NCI-H1105 (cell line): ENCODE measurements at places on chromosomes 7 and 10.

DNA sequence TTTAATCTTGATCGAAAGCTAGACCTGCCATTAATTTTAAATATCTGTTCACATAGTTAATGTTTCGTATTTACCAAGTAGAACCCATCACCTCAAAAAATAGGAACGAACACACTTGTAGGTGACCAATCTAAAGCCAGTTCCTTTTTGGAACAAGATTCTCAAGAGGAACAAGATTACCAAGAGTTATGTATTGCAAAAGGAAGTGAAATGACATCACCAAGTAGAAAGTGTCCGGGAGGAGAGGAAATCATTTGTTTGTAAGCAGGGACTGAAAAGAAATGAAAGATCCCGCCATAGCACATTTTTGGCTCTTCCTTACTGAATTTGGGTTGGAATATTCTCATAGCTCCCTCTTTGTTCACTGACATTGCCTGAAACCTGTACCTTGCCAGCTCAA, 1200.5 kb downstream of the SORCS1 start:
- DNase-seq: no peak

DNA sequence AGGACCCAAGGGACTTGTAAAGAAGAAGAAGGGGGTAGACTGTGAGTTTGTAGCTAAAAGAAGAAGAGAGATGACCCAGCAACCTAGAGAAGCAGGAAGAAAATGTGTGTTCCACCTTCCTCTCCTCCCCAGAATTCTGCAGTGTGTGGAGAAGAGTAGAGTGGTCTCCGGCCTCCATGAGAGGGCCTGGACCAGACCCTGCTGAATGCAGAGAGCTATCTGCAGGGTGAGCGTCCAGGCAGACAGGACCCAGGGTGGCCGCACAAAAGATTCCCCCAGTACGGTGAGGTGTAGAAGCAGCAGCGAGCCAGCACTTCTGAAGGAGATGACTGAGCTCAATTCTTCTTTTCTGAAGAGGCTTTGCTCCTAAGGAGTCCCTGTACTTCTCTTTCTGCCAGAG, 239.7 kb upstream of the ANKRD30A start:
- no peak for DNase-seq

DNA sequence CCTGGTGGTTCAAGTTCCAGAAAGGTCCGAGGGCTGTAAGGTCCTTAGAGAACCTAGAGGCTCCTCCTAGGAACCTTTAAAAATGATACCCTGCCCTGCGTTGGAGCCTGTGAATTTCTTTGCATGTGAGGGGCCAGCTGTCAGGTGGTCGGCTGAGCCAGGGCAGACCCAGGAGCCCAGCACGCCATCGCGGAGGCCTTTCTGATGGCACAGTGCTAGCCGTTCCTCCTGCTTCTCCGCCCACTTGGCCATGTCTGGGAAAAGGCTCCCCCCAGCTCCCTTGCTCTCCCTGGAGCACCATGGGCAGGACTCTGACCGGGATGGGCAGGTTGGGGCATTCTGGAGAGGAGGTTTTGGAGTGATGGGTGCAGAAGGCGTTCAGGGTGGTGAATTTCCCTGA, 7.6 kb downstream of the ZNF316 start:
- no peak for DNase-seq

DNA sequence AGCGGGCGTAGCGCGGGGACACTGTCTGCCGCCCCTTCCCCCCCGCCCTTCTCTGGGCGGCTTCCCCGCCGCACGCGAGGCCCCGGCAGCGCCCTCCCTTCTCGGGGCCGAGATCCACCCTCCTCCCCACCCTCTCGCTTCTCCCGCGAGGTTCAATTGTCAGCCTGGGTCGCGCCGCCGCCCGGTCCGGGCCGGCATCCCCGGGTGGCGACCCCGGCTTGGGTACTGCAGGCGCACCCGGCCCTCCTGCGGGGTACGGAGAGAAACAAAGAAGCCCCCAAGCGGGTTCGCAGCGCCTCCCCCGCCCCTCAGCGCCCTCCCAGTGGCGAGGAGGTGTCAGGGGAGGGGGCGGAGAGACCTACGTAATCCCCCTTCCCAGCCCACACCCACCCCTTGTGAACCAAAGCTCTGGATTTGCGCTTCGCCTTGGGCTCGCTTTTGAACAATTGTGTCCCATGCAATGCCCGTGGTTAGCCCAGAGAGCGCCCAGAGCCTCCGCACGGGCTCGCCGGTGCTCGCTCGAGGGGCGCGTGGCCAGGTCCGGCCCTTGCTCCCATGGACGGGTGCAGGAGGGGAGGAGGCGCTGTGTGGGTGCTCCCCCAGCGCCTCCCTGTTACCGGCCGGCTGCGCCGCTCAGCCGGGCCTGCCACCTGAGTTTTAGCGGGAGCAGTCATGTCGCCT, 634 bp downstream of the HECW1 start:
- peak; percentile 19 for DNase-seq

- DNase-seq: no peak
Measured at GRCh38 chr7:39637400-39637799, 14.0 kb downstream of the RALA start.

DNA sequence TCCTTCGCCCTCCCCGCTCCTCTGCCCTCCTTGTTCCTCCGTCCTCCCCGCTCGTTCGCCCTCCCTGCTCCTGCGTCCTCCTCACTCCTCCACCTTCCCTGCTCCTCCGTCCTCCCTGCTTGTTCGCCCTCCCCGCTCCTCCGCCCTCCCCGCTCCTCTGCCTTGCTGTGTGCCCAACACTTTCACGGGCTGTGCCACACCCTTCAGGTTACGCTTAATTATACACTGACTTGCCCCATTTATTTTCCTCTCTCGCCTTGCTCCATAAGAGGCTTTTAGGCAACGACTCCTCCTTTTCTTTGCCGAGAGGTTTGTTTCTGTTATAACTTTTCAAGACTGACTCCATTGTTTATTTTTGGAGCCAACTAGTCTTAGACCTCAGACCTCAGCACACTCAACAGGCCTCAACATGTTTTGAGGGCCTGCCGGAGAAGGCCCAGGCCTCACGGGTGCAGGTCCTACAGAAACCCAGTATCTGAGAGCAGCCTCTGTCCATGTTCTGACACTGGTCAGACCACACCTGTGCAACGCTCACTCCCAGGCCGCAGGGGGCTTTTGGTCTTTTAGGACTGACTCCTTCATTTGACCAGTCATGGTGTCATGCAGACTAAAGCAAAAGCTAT, 18.2 kb upstream of the PRKAG2 start:
- no peak for DNase-seq

- DNase-seq: no peak
Measured at GRCh38 chr10:42551582-42552187, 86.7 kb downstream of the ZNF33B start.

- DNase-seq: no peak
Measured at GRCh38 chr10:95988702-95989101, 54.7 kb upstream of the CCNJ start.

- DNase-seq: no peak
Measured at GRCh38 chr7:6273917-6274630, 1.6 kb upstream of the CYTH3 start.

GRCh38 chr7:74027683-74028320, at the start of gene ELN:
TSS of gene ELN (plus strand) at chr7:74028173. CDS start at chr7:74028188, 15 bp downstream.
- DNase-seq: no peak

- DNase-seq: no peak
Measured at GRCh38 chr10:61890881-61891409, 10.6 kb upstream of the ARID5B start.

DNA sequence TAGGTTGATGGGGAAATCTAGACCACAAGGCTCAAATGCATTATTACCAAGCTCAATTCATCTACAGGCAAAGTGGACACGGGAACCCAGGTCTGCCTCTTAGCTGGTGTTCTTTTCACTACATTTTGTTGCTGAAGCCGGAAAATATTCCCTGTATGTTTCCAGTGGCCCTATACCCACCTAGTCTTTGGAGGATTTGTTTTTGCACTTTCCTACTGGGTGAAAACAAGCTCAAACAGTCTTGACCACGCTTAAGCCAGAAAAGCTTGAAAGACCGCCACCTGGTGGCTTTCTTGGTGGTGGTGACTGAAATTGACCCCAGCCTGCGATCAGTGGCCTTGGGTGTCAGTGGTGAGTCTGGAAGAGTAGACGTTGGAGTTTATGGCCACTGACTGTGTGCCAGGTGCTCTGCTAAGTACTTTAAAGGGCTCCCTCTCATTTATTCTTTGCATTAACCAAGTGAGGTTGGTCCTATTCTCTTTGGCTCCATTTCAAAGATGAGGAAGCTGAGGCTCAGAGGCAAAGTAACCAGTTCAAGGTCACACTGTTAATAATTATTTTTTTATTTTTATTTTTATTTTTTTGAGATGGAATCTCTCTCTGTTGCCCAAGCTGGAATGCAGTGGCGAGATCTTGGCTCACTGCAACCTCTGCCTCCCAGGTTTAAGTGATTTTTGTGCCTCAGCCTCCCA, 11.1 kb upstream of the CRTAC1 start:
- DNase-seq: no peak

DNA sequence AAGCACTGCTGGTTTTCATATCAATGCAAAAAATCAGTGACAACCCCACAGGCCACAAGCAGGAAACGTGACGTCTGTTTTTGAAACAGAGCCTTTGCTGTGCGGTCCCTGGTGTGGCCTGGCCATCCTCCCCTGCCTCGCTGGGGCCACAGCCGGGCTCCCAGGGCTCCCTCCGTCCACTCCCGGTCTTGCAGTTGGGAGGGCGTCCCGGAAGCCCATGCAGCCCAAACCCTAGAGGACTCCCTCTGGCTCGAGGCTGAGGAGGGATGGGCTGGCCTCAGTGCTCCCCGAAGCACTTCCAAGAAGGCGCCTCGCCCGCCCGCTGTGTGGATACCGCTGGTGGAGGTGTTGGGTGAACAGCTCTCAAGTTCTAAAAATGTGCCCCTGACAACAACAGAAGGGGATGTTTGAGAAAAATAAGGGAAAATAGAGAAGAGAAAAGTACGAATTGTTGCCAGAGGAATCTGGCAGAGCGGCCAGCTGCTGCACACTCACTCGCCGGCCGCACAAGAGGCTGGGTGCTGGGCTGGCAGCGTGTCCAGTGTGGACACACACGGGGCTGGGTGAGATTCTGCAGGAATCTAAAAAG, 73.5 kb downstream of the ZRANB1 start:
- no peak for DNase-seq

DNA sequence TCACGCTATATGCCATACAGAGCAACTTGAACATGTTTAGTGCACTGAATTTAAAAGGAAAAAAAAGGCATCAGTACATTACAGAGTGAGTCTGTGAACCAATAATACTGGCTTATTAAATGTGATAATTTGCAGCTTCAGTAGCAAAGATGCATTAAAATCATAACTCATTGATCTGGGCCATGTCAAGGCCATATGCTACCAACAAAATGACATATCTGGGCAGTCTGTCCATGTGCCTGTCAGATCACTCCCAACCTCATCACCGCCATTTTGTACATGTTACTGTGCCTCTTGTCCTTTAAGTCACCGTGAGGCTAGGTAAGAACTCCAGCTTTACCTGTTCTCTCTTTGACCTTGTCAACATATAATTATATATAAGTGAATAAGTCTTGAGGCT, 307.4 kb upstream of the LRGUK start:
- DNase-seq: no peak

GRCh38 chr7:1940402-1940786, 270.3 kb downstream of the ELFN1 start:
- no peak for DNase-seq
